Ovary (tissue), 10 donors: ENCODE measurements at places on chromosomes 2 and 18. TPM values are rescaled to one million over a fixed set of nuclear protein-coding genes. Genes with fewer than 3 reads are reported as not detected.

DNA sequence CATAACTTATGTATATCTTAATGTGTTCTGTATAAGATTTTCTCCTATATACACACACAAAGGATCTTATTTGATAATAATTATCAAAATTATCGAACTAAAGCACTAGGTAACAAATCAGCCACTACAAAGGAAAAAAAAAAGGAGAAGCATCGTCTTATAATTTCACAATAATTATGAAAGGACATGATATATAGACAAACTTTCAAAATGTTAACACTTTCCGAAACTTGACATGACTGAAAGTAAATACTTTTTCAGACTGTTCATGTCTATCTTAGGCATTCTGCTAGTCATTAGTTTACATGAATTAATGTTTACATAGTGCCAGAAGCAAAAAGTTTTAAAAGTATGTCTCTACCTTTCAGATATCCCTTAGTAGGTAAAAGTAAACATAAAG, 7.3 kb upstream of the NR4A2 start:
- no peak for DNase-seq

GRCh38 chr18:29003194-29003593, 826.3 kb upstream of the CDH2 start:
- no peak for DNase-seq

- DNase-seq = no peak
Observed at GRCh38 chr2:229927817-229928321, 5.6 kb downstream of the FBXO36 start.

DNA sequence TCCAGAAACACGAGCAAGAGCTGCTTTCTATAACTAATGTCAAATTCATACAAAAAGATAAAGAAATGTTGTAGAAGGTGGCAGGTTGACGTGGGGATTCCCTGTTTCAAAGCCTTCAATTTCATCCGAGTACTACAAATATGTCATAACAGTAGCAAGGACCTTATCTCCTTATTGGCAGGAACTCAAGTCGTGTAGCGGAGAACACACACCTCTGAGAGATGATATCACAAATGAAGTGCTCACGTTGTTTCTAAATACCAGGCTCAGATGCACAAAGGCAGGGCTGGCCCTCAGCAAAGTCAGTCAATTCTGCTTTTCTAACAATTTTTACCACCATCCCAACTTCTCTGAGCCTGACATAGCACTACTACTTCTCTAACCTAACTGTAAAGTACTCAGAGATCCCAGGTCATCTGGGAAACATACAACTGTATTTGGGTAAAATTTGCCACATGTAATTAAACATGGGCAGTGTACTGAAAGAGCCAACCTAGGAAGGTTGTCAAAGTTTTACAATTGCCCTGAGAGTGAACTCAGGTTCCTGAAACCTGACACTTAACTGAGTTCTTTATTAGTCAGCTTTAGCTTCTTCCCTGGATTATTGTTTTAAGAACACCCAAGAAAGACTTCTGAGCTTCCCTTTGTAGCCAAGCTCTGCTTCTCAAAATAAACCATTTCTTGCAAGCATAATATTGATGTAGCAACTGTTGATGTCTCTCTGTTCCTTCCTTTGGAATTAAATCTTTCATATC, 813.7 kb upstream of the ACVR2A start:
- no peak for DNase-seq

DNA sequence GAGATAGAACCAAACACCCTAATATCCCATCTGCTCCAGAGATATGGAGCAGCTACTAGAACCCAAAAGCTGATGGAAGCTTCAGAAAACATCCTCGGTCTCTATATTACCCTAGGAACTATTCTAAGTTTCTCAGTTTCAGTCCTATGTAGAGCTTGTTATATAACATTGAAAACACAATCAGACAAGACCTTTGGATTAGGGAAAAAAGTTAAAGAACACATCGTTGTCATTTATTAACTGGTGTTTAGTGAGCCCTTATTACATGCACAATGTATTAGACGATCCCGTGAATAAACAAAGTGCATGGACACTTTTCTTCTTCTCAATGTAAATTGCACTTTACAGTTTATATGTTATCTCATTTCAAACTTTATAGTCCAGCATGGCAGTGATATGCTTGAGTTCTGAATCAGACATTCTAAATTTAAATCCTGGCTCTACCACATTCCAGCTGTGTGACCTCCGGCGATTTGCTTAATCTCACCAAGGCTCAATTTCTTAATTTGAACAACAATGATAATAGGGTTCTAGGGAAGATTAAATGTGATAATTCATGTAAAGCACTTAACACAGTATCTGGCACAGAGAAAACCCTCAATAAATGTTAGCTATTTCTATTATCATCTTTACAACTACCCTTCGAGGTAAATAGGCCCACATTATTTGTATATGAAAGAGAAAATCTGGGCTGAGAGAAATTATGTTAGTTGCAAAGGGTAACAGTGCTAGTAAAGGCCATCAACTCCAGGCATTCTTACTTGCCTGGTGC, 83.6 kb upstream of the PIK3C3 start:
- DNase-seq = no peak

GRCh38 chr2:224363281-224363680, 38.6 kb downstream of the FAM124B start:
- no peak for DNase-seq

GRCh38 chr2:113124181-113124961, 3.0 kb upstream of the IL1RN start:
- DNase-seq = no peak

GRCh38 chr2:148135705-148136104, 114.8 kb downstream of the MBD5 start:
- no peak for DNase-seq

DNA sequence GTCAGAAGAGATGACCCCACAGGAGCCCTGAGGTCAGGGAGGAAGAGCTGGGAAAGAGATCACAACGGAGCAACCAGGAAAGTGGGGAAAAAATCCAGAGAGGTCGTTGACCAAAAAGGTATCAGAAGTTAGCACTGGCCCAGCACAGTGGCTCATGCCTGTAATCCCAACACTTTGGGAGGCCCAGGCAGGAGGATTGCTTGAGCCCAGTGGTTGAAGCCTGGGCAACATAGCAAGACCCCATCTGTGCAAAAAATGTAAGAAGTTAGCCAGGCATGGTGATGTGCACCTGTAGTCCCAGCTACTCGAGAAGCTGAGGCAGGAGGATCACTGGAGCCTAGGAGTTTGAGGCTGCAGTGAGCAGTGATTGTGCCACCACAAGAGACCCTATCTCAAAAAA, 121.5 kb downstream of the GBX2 start:
- DNase-seq = no peak

- DNase-seq = no peak
Observed at GRCh38 chr2:229679393-229680125, 34.8 kb downstream of the DNER start.

DNA sequence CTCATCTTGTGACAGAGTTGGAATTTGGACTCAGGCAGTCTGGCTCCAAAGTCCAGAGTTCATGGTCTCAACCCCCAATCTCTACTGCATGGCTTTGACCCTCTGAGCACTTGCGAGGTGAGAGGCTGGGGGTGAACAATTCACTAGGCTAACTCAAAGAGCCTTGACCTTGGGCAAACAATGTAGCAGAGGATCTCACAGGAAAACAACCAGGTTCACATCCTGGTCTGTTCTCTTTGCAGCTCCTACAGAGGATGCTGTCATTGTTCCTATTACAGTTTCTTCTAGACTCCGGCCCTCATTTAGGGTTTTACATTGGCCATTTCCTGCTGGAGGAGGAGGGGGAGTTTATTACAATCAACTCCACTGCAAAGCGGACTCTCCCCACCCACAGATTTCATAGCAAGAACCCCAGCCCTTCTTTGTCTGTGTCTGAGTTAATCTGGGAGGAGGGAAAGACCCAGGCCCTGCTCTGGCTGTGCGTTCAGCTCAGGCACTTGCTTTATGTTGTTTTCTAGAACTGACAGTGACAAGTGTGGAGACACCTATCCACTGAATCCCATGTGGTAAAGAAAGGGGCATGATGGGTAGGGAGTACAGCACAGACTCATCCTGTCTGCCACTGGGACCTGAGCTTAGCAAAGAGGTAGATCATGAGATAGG, 101.6 kb downstream of the LBH start:
- no peak for DNase-seq

- no peak for DNase-seq
Observed at GRCh38 chr2:241131531-241131930, 17.7 kb downstream of the PASK start.

- DNase-seq = no peak
Observed at GRCh38 chr2:151576080-151576479, 158.2 kb downstream of the NEB start.

INO80C gene
- total RNA-seq = 6.5 TPM

ERICH2 gene
- total RNA-seq = 3.2 TPM

PTPRM gene
- 60.4 TPM for total RNA-seq
